ENCODE measurements at places on chromosomes 2 and 18.

- no peak for DNase-seq
Measured at GRCh38 chr2:45591073-45591472, 20.0 kb downstream of the SRBD1 start.

- no peak for DNase-seq
Measured at GRCh38 chr18:32769071-32769585, 3.7 kb downstream of the KLHL14 start.

DNA sequence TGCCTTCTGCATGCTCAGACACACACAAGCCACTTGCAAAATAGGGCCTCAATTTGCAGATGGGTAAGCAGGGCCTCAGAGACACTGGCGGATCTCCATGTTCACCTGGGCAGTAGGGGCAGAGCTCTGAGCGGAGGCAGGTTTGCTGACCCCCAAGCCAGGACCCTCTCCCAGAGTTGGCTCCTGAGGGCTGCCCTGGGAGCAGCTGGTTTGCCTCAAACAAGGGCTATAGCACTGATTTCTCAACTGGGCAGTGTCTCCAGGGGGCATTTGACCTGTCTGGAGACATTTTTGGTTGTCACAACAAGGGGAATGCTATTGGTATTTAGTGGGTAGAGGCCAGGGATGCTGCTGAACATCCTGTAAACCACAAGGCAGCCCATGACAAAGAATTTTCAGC lies 11.6 kb downstream of the GLI2 start:
- no peak for DNase-seq

DNA sequence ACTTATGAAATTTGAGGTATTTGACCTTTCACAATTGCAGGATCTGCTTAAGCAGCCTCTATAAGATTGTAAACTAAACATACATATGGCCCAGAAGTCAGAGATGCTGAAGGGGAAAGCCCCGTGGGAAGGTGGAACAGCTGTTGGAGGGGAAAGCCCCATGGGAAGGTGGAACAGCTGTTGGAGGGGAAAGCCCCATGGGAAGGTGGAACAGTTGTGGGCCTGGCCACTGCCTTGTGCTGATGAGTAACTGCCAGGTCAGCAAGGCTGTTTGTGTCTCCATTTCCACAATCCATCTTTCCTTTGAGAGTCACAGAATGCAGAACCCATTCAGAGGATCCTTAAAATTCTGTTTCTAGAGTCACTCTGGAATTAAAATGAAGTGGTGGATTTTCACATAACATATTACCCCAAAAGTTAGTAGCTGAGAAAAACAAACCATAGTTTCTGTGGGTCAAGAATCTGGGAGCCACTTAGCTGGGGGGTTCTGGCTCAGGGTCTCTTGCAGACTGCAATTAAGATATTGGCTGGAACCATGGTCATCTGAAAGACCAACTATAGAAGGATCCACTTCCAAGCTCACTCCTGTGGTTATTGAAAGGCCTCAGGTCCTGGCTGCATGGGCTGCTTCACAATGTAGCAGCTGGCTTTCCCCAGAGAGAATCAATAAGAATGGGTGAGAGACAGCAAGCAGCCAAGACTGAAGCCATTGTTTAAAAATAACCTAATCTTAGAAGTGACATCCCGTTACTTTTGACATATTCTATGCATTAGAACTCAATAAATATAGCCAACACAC lies 86.6 kb upstream of the CAVIN2 start:
- DNase-seq: peak; percentile 22

DNA sequence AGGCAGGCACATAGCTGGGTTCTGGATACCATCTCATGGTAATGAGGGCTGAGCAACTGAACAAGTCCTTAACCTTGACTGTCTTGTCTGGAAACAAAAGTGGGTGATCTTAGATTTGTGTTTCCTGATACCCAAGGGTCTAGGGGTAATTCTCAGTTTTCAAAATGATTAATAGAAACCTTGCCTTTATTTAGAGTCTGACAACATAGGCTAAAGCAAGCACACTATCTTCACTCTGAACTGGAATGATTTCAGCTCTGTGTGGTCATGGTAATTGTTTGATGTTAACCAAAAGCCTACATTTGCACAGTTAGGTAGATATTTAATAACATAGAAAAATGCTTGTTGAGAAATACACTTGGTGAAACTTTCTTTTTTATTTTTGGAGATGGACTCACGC lies 6.8 kb upstream of the LAMA3 start:
- no peak for DNase-seq
